GM04503 (cell line): ENCODE measurements at places on chromosomes 7 and 10.

DNA sequence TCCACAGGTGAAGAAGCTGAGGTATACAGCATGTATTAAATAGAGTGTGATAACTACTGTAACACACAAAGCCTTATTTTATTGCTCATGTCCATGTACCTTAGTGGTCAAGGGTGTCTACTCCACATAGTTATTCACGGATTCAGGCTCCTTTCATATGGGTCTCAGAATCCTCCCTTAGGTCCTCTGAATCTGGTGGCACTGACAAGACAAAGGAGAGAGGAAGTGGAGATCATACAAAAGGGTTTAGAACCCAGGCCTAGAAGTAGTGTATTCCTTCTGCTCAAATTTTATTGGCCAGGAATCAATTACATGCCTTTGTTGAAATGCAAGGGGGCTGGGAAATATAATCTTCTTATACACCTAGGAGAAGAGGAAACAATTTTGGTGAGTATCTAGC lies 164.6 kb downstream of the PTEN start:
- DNase-seq: no peak

DNA sequence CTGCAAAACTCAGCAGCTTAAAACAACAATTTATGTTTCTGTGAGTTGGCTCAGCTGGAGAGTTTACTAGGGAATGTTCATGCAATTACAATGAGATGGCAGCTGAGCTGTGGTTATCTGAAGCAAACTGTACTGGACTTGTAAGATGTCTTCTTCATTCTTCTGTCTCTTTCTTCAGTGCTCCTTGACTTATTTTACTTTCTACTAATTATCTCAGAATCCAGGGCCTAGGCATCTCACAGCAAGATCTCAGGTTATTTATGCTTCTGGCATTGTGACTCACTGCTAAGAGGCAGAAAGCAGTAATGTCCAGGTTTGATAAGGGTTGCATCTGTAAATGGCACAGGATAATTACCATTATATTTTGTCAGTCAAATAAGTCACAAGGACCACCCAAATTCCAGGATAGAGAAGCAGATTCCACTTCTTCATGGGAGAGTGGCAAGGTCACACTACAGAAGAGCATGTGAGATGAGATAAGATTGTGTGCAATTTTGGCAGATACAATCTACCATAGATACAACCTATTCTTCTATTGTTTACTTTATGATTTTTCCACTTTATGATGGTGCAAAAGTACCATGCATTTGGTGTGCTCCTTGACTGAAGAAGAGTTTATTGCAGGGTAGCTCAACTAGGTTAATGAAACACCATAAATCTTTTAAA lies 16.8 kb downstream of the VIM start:
- no peak for DNase-seq

DNA sequence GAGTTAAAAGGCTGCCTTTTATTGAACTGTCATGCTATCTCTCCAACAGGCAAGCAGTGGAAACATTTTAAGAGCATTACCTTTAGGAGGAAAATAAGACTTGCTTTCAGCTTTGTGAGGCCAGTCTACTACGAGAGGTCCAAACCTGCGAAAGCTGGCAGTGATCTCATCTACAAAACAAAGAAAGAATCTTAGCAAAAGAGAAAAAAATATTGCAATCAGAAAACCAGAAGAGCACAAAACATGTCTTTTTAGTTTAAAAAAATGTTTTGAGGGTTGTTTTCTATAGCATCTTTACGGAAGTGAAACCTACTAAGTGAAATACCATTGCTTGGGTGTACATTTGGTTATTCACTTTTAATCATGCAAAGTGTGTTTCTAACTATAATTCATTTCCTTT lies 147.9 kb downstream of the CPEB3 start:
- DNase-seq: no peak

DNA sequence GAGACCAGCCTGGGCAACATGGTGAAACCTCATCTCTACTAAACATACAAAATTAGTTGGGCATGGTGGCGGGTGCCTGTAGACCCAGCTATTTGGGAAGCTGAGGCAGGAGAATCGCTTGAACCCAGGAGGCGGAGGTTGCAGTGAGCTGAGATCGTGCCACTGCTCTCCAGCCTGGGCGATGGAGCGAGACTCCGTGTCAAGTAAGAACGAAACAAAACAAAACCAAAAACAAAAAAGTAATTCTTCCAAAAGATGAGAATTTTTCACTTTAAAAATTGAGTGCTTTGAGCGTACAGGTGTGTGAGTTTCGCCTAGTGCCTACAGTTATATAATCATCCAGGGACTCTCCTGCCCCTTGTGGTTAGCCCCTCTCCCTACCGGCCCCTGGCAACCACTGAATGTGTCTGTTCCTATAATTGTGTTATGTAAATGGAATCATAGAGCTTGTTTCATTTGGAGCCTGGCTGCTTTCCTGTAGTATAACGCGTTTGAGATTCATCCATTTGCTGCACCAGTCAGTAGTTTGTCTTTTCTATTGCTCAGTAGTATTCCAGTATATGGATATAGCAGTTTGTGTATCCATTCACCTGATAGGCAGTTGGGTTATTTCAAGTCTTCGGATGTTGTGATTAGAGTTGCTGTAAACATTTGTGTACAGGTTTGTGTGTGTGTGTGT lies 80.0 kb downstream of the RBM33 start:
- DNase-seq: no peak

GRCh38 chr7:19117091-19117869 lies at the start of gene TWIST1:
Gene TWIST1 (minus strand): TSS chr7:19117636. CDS start chr7:19117321, 315 bp downstream.
- peak; percentile 93 for DNase-seq

DNA sequence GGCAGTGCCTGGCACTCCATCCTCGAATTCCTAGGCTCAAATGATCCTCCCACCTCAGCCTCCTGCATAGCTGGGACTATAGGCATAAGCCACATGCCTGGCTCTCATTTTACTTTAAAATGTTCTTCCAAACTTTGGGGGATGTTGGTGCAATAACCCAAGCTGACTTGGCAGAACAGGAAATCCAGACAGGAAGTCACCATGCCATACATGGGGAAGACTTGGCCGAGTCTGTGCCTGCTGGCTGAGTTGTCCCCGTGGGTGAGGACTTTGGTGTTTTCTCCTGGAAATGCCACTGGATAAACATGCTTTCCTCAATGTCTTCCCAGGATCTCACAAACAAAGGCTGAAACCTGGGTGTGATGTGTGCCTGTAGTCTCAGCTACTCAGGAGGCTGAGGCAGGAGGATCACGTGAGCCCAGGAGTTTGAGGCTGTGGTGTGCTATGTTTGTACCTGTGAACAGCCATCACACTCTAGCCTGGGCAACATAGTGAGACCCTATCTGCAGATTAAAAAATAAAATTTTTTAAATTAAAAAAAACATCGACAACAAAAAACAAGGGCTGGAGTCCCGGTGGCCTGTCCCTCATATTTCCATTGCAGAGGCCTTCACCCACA lies 19.8 kb downstream of the HKDC1 start:
- DNase-seq: no peak

GRCh38 chr10:45433716-45434469 lies 59.9 kb downstream of the ALOX5 start:
- DNase-seq: no peak

GRCh38 chr10:9147475-9147874 lies 1093.0 kb downstream of the GATA3 start:
- DNase-seq: no peak

DNA sequence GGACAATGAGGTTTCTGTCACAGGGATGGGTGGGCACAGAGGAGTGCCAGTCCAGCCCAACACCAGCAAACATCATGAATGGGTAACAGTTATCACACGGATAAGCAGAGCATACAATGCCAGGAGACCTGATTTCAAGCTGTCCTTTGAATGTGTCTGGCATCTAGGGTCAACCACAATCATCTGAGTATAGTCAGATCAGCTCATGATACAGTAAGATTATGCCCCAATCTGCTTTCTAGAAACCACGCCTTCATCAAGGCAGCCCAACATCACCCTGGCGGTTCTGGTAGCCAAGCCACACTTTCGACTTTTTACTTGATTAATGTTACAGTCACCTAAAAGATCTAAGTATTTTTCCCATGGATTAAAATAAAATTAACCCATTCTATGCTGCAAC lies 10.5 kb downstream of the FAM171A1 start:
- DNase-seq: no peak

DNA sequence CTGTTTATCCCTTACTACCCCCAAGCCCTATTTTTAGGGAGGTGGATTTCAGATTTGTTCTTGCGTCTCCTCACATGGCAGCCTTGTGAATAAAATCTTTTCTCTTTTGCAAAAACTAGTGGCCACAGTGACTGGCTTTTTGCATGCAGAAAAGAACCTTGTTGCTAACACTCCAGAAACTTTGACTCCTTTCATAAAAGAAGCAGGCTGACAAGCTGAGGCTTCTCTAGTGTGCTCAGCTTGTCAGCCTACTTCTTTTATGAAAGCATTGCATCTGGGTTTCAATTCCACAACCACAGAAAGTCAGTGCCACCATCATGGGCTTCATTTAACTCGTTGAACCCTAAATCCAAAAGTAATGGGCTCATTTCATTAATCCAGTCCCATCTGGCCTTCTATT lies 761.0 kb upstream of the COBL start:
- no peak for DNase-seq
